T47D (cell line): ENCODE measurements at places on chromosomes 5 and 9.

GRCh38 chr9:8053501-8053900, 253.9 kb upstream of the DMAC1 start:
- DNase-seq = no peak

DNA sequence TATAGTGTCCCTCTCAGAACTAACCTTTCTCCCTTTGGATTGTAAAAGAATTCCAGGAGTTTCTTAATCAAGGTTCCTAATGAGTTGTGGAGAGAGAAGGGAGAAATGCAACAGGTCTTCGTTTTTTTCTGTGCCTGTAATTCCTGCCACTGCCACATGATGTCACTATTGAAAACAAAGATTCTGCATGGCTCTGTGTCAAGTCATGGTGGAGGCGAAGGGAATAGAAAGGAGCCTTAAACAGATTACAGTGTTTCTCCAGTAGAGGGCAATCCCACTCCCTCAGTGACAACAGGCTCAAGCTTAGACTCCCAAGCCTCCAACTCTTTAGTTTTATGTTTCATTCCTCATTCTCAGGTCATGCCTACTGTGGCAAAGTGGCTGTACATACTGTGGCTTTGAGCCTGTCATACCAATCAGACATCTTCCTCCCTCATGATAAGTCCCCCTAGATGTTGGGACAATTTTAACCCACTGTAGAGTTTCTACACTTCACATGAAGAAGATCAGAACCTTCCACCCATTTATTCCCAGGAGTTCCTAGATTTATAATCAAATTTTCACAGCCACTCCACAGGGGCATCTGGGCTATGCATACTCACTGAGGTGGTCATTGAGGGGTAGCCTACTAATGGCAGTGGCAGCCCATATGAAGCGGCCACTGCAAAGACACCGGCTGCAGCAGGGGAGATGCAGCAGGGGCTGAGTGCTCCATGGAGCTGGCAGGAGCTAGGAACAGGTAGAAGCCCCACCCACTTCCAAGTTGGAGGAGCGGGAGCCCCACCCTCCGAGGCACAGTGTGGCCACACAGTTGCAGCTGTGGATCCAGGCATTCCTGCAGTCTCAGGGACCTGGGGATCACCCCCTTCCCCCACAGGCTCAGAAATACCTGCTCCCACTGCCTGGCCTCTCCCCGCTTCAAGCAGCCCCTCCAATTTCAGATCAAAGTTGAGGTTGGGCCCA, 97.4 kb upstream of the TRIM32 start:
- peak; percentile 13 for DNase-seq

DNA sequence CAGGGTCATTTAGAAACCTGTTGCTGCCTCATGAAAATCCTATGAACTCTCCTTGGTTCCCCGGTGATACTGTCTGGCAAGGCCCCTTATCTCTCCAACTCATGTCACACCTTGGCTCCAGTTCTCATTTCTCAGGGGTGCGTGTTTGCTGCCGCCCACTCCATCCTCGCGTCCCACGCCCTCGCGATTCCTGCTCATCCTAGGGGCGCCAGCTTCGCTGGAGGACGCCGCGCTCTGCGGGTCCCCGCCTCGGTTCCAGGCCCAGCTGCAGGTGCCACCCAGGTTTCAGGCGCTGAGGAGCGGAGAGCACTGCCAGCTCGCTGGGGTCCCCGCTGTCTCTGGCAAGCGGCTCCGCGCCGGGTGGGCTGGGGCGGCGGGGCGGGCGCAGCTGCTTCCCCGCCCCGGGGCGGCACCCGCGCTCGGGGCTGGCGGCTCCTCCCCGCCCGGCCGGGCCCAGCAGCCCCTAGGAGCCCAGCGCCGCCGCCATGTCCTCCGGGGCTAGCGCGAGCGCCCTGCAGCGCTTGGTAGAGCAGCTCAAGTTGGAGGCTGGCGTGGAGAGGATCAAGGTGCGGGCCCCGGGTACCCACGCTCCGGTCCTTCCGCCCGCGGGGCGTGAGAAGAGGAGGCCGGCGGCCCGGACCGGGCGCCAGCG, at the start of gene GNG10:
GNG10 (plus strand) TSS at position 456 of the 652 bp plus-strand sequence; CDS start at position 486, 30 bp downstream.
- DNase-seq = peak; percentile 88

DNA sequence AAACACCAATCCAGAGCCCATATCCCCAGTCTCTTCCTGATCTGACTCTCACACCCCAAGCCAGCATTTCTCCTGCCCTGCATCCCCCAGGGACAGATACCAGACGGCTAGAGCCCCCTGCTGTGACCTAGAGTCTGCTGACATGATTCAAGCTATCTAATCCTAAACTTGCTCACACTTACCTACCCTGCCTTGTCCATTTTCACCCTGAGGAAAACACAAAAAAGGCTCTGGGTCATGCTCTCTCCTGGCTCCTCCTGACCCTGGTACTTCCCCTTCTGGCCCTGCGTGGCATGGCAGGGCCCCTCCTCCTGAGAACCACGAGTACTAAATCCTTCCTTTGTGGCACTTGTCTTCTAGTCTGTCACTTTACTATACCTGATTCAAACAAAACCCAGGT, 2.8 kb upstream of the ARRDC1 start:
- no peak for DNase-seq

- DNase-seq = no peak
Measured at GRCh38 chr5:102622262-102622661, 123.5 kb upstream of the SLCO6A1 start.

GRCh38 chr9:13358128-13358527, 78.6 kb upstream of the MPDZ start:
- no peak for DNase-seq

GRCh38 chr5:168104811-168105481, 186.5 kb upstream of the WWC1 start:
- no peak for DNase-seq

DNA sequence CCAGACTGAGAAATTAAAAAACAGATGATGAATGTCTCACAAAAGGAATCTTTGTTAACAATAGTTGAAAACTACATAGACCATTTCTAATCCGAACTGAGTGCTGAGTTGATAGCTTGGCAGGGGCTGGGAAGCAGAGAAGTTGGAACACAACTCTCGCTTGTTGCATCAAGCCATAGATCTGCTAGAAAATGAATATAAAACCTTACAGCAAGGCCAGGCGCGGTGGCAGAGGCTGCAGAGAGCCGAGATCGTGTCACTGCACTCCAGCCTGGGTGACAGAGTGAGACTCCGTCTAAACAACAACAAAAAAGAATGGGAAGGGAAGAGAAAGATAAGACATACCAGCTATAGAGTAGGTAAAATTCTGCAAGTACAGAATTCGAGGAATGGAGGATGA, 28.0 kb upstream of the SPZ1 start:
- DNase-seq = no peak

DNA sequence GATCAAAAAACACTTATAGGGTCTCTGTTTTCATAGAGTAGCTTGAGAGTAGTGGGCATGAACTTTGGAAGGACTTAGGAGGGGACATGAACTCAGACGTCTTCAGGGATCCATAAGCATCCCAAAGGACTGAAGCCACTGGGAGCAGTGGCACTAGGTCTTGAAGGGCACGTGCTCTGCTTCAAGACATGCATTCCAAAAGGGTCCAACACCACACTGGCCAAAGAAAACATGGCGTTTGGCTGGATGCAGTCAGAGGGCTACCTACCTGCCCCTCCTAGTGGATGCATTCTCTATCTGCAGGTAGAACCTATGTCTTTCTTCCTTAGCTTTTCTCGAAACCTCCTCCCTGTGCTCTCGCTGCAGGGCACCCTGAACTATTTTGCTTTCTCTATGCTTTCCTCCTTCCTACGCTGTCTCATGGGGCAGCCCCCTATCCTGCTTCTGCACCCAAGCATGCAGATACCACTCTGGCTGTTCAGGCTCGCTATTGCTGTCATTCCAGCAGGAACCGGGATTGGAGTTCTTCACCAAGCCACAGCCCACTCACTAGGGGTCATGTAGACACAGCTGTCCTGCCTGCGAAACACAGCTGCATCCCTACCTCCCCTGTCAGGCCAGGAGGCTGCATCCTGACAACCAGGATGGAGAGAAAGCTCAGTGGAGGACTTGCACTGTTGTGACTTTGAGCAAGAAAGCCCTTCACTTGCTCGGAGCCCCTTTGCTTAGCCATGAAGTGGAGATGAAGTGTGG, 11.9 kb downstream of the FAM240B start:
- no peak for DNase-seq

- no peak for DNase-seq
Measured at GRCh38 chr5:35203403-35203802, 26.9 kb downstream of the PRLR start.

DNA sequence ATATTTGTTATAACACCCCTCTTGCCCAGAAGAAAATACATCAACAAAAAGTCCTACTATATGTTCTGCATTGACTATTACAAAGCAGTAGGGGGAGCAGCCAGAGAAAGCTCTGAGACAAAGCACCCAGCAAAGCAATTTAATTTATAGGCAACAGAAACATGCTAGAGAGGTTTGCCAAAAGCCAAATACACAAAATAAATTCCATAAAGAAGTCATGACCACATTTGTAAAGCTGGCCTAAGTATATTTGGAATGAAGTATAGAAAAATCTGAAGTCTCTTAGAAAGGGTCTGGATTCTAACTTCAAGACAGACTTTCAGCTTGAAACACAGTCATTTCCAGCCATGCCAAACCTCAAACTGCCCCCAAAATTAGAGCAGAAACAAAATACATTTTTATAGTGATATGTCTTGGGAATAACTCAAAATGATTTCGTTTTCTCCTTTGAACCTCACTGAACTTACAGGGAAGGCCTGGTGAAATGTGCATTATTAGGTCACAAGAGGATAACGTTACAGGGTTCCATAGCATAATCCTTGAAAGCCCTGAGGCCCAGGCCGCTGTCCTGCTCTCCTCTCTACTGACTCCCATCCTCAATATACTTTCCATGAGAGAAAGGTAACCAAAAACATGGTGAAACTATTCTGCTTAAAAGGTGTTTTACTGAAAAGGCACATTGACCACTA, 451.8 kb downstream of the RAB3C start:
- peak; percentile 57 for DNase-seq
